ENCODE measurements at places on chromosomes 12 and 14.
A peak's percentile ranks its signal among the peaks of the same experiment; 100 is the strongest.

GRCh38 chr12:11695321-11695720, 45.8 kb downstream of the ETV6 start:
- no peak for DNase-seq

- no peak for DNase-seq
Measured at GRCh38 chr12:14950982-14951746, 10.2 kb downstream of the ARHGDIB start.

DNA sequence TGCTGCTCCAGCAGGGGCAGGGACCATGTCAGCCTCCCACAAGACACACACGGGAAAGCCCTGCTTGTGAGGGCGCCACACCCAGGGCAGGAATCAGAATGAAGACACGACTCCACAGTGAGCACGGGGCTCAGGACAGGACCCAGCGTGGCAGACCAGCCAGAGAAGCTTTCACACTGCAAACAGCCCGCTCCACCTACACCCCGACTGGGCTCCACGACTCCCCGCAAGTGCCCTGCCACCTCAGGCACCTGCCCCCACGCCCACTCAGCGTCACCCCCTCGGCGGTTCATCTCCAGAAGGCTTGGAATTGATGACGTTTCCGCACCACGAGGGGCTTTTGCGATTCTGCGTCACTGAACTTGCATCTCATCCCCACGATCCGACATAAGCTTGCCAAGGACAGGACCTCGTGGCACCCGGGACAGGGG, 91.1 kb downstream of the FBXL14 start:
- DNase-seq: no peak

DNA sequence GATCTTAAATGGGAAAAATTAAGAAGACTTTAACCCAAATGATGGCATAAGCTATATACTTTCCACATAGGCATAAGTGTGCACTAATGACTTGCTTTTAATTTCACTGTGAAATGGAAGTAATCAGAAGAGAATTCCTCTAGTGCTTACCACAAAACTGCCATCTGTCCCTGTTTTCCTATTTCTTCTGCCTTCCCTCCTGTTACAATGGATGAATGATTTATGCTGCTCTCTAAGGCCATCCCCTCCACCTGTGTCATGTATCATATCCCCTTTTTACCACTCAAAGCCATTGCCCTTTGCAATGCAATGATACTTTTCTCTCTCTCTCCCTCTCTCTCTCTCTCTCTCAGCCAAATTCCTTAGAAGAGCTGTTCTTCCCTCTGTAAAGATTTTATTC, 109.1 kb downstream of the C12orf50 start:
- DNase-seq: no peak

DNA sequence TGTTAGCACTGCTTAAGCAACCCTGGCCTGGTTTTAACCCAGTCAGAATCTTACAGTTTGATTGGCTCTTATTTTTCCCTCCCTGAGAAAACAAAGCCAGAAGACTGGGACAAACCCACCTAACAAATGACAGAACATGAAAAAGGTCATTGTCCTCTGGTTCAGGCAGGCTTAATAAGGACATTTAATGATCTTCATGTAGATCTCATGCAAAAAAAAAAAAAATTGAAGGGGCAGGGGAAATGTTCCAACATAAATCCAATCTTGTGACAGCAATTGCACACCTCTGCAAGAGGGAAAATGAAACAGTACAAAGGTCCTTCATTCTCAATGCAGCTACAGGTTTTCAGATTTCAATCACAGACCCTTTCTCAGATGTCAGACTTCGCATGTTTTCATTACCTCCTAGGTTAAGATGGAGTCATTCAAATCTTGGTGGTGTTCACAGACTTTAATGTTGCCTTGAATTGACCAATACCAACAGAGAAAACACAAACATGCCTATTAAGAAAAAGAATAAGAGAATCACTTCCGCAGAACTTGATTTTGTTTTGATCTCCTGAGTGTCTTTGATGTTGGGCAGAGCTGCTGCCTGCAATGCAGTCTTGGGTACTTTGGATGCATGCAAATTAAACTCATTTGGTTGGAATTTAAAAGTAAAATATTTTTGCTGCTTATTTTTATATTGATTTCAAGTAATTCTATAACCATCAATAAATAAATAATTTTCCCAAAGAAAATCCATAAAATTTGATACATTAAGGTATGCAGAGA, 359.0 kb downstream of the BTG1 start:
- DNase-seq: no peak

DNA sequence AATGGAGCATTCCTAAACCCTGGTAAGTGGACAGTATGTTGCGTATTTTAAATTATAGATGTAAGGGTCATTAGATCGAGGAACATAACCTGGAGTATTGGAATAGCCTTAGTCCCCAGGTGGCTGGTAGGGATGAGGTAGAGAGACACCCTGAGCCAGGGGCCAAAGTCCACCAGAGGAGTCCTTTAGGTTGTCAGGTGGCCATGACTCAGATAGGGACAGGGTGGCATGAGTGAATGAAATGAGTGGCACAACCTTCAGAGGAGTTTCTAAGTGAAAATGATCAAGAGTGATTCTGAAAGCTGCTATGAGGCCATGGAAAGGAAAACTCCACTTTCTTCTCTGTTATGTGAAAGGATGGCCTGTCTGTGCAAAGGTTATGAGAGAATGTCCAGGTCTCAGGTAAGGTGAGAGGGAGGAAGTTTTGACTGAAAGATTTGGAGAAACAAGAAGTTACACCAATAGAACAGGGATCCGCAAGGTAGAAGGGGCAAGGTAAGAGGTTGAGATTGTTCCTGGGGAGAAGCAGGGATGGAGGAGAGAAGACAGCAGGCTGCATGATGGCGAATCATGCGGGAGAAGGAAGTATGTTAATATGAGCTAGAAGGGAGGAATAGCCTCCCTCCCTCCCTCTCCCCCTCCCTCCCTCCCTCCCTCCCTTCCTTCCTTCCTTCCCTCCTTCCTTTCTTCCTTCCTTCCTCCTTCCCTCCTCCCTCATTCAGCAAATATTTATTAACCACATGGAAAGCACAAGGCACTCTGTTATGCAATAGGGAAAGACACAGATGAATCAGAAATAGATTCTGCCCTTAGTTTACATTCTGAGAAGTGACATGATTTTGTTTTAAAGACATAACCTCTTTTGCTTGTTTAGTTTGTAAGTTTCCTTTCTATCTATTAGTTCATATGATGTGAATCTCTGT, 14.0 kb upstream of the RIPK3 start:
- DNase-seq: no peak

- DNase-seq: no peak
Measured at GRCh38 chr12:31440586-31440985, 114.6 kb upstream of the SINHCAF start.

- DNase-seq: no peak
Measured at GRCh38 chr12:47122602-47123001, 42.8 kb upstream of the AMIGO2 start.

GRCh38 chr12:60106214-60106613, 510.4 kb downstream of the SLC16A7 start:
- DNase-seq: no peak

GRCh38 chr14:44165286-44165685, 341.8 kb downstream of the FSCB start:
- no peak for DNase-seq

GRCh38 chr12:64404470-64405256, 471 bp downstream of the XPOT start:
- peak; percentile 27 for DNase-seq

GRCh38 chr12:10967409-10967808, 19.3 kb downstream of the TAS2R50 start:
- DNase-seq: no peak

- no peak for DNase-seq
Measured at GRCh38 chr12:108966378-108967151, 54.3 kb downstream of the SVOP start.

DNA sequence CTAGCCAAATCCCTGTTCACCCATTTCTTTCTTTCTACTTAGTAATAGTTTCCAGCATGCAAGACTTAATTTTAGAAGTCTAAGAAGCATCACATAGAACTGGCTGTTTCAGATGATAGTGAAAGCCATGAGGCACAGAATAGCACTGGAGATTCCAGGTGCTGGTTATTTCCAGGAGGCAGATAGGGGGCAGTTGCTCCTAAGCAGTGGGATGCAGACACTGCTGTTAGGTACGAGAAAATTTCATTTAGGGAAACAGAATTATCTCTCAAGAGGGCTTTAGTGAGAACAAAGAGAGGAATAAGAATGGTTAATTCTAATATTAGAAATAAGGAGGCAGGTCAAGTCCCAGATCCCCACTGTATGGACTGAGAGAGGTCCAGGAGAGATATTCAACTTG, 3.6 kb upstream of the MDGA2 start:
- no peak for DNase-seq

DNA sequence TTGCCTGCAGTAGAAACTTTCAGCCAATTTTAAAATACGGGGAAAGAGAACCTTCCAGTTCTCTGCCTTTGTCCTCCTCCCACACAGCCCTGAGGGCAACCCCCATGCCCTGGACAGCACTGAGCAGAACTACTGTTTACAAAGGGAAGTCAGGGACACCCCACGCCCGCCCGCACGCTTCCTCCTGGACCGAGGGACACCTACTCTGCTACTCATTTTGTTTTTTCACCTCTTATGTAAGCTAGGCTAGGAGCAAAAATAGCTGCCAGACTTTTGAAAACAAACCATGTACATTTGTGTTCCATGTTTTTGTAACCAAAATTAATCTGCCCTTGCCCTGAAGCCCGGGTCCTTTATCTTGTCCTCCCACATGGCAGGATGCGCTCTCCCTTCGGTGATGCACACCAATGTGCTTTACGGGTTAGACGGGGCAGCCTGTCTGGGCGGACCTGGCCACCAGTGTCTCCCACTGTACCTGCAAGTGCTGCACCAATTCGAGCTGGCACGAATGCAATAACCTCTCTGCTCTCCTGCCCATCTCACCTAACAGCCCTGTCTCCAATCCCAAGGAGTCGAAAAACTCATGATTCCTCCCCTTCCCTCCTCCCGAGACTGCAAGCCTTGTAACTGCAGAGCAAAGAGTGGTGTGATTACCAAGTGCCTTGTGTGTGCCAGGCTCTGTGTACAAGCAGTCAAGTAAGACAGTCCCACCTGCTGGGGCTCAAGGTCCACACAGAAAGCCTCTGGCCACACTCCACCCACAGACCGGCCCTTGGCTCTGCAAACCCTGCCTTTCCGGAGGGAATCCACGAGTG, 85.2 kb downstream of the CCDC88C start:
- no peak for DNase-seq

DNA sequence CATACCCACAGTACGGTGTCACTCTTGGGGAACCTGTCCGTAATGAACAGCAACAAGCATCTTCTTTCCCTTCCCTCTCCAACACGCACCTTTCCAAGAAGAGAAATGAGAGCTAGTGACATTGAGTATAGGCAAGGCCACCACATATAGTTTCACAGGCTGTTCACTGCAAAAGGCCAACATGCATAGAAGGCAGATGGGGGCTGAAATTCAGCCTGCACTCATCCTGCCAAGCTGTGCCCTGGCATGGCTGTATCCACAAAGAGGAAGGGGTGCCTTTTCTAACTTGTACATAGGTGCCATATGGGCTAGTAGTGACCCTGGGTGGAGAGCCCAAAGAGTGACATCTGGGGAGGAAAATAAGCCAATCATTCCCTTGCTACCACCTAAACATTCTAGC, 169.6 kb downstream of the ZFP36L1 start:
- DNase-seq: no peak

GRCh38 chr14:77203611-77204458, 22.2 kb downstream of the TMEM63C start:
- no peak for DNase-seq

- no peak for DNase-seq
Measured at GRCh38 chr12:19461999-19462398, 22.7 kb downstream of the AEBP2 start.

GRCh38 chr12:106189341-106189740, 50.6 kb upstream of the NUAK1 start:
- no peak for DNase-seq

DNA sequence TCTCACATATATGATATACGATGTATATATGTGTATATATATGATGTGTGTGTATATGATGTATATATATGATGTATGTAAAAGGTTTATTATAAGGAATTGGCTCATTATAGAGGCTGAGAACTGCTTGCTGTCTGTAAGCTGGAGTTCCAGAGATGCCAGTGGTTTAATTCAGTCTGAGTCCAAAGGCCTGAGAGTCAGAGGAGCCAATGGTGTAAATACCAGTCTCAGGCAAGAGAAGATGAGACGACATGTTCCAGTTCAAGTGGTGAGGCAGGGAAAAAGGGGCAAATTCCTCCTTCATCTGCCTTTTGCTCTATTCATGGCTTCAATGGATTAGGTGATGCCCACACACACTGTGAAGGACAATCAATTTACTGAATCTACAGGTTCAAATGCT, 17.1 kb upstream of the STYK1 start:
- DNase-seq: no peak

- DNase-seq: no peak
Measured at GRCh38 chr14:81161749-81162148, 59.0 kb downstream of the GTF2A1 start.

DNA sequence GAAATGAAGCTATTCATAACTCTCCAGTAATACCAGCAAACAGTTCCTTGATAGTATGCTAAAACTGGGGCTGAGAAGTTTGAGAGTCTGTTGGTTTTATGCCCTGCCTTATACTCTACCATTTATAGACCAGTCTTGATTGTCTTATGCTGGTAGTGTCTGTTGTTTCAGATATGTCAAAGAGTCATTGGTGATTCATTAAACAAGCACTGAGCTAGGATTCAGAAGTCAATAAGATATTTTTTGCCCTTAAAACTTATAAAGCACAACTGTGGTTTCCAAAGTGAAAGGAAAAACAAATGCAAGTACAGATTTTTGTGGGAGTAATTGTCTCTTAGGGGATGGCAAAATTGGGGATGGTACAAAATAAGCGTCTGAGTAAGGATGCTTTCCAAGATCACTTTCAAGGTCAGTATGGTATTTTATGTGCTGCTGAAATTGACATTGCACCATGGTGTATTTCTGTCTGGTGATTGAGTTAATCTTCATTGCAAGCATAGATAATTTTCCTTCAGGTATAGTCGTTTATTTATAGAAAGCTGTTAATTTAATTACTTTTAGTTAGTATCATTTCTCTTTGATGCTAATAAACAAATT, 289.5 kb upstream of the E2F7 start:
- DNase-seq: no peak

GRCh38 chr14:74630881-74631690, 19.0 kb upstream of the LTBP2 start:
- DNase-seq: no peak

GRCh38 chr14:37056473-37056872, 115.9 kb downstream of the SLC25A21 start:
- no peak for DNase-seq

DNA sequence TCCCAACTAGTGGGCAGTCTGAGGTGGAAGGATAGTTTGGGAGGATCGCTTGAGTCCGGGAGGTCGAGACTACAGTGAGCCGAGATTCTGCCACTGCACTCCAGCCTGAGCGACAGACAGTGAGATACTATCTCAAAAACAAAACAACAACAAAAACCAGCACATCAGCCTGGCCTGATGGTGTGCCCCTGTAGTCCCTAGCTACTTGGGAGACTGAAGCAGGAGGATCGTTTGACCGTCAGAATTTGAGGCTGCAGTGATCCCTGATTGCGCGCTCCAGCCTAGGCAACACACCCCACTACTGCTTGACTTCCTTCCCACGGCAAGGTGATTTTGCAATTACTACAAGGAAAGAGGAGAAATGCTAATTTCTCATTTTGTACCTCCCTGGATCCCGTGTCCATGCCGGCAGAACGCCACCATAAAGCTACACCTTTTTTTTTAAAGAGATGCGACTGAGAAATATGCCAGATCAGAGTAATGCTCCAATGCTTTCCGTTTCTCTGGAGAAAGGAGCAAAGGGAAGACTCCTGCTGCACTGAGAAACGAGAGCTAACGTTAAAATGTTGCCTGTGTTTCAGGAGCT, 672 bp upstream of the SCFD1 start:
- no peak for DNase-seq

GRCh38 chr14:94052199-94052598, 26.1 kb downstream of the OTUB2 start:
- DNase-seq: no peak

All from effector memory CD4-positive, alpha-beta T cell (primary cell).